Parietal lobe (tissue), 2 donors: ENCODE measurements at places on chromosomes 2 and 18. TPM values are rescaled to one million over a fixed set of nuclear protein-coding genes. Genes with fewer than 3 reads are reported as not detected.

The CYBRD1 gene
- 5.6 TPM for total RNA-seq

The ARHGAP15 gene
- 19.4 TPM for total RNA-seq

The RESP18 gene
- total RNA-seq = not detected

The BMP10 gene
- not detected for total RNA-seq

The SLC25A52 gene
- total RNA-seq = 0.94 TPM

The MATN3 gene
- 1.3 TPM for total RNA-seq

The PDK1 gene
- 6.9 TPM for total RNA-seq

The TFCP2L1 gene
- total RNA-seq = under 0.01 TPM

The DSG1 gene
- total RNA-seq = not detected

The DHRS9 gene
- 0.94 TPM for total RNA-seq

The KLHL41 gene
- total RNA-seq = 2.8 TPM

The LIMS4 gene
- total RNA-seq = 0.94 TPM

The TUBA4B gene
- not detected for total RNA-seq

The TSPYL6 gene
- 0.31 TPM for total RNA-seq

The AOX1 gene
- 1.9 TPM for total RNA-seq

The SULT6B1 gene
- total RNA-seq = not detected
